Tibial nerve (tissue), 4 donors: ENCODE measurements at places on chromosomes 2 and 18. TPM values are rescaled to one million over a fixed set of nuclear protein-coding genes. Genes with fewer than 3 reads are reported as not detected.

SCN7A gene
- 128 TPM for total RNA-seq

ALPP gene
- not detected for total RNA-seq

SERPINB7 gene
- not detected for total RNA-seq

LIMS3 gene
- total RNA-seq: 8.5 TPM
